ENCODE measurements at places on chromosomes 6 and 20.

- DNase-seq = no peak
These were observed 53.6 kb upstream of the SIRPA start for GRCh38 chr20:1841554-1842140.

GRCh38 chr20:23622839-23623343 is 14.9 kb downstream of the CST3 start:
- DNase-seq = no peak

GRCh38 chr20:32128167-32128566 is 18.7 kb downstream of the TM9SF4 start:
- no peak for DNase-seq

DNA sequence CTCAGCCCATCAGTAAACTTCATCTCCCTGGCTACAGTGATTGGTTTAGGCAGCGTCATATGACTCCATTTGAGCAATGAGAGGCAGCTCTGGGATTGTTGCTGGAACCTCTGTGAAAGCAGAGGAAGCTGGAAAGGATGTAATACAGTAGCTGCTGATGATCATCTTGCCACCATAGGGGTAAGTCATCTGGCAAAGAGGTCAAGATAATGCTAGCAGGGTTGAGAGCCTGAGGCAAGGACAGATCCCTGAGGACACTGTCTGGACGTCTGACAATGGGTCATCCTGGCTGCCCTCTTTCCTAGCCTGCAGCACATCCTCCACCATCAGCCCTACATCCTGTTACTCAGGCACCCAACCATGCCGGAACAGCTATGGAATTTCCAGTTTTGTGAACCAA is 25.5 kb upstream of the FKBP1A start:
- DNase-seq = no peak

- DNase-seq = no peak
These were observed 21.0 kb downstream of the ARG1 start for GRCh38 chr6:131594074-131594473.

DNA sequence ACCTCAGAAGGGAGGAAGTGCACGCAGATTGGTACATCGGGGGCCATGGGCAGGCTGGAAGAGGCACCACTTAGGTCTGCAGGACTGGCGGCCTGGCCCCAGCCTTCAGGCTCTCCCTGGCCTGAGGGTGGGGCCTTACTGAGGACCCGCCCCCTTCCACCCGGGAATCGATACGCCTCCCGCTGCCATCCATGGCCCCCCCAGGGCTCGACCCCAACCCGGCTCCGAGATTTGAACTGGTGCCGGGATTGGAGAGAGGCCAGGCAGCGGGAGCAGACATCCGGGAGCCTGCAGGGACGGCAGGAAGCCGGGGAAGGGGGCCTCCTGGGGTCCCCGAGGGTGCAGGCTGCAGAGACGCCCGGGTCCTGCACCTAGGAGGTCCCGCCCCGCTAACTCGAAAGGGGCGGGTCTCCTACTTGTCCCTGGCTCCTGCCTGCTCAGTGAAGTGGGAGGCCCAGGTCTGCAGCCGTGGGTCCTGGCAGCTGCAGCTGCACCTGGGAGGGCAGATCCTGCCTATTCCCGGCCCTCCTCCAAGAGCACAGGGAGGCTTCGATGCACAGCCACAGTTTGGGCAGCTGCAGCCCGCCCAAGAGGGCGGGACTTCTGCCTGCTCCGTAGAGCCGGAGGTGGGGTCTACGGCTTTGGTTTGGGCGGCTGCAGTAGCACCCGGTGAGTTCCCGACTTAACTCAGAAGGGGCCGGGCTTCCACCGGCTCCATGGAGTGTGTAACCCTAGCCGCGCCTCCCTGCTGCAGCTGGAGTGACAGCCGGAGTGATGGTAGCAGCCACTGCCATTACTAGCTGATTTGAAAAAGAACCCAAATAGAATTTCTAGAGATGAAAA is 35.2 kb upstream of the TBC1D22B start:
- DNase-seq = peak; percentile 34

GRCh38 chr6:12203001-12203400 is 87.2 kb upstream of the EDN1 start:
- DNase-seq = no peak

GRCh38 chr6:31042806-31043205 is 32.5 kb downstream of the MUC22 start:
- no peak for DNase-seq

DNA sequence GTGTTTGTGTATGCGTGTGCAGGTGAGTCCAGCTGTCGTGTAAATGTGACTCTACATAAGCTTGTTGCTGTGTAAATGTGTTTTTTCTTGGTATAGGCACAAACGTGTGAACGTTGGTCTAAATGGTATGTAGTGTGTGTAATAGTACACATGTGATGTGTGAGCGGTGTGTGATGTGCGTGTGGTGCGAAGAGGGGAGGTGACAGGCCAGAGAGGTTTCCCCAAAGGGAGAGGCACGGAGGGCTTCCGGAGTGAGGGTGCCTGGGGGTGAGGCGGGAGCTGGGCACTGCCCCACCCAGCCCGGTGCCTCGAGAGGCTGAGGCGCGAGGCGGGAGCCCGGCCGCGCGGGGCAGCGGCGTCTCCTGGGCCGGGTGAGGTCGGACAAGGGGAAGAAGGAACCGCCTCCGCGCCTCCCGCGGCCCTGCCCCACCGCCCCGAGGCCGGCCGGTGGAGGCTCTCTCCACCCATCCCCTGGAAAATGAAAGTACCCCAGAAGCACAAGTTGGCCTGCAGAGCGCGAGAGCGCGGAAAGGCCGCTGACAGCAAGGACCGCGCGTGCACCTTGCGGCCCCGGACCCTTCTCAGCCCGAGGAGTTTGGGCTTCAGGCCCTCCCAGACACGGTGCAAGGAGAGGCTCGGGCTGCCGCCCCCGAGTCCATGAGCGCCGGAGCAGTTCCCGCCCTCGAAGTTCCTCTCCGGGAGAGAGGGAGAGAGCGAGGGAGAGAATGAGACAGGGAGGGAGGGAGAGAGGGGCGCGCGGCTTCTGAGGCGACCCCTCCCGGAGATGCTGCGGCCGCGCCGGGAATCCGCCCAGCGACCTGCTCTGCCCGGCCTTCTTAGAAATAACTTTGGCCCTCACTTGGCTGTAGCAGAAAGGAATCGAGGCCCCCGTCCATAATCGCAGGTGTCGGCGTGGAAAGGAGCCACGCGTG is 43.2 kb upstream of the OSTM1 start:
- DNase-seq = no peak

GRCh38 chr20:210809-211502 is 16.1 kb upstream of the DEFB129 start:
- DNase-seq = no peak

DNA sequence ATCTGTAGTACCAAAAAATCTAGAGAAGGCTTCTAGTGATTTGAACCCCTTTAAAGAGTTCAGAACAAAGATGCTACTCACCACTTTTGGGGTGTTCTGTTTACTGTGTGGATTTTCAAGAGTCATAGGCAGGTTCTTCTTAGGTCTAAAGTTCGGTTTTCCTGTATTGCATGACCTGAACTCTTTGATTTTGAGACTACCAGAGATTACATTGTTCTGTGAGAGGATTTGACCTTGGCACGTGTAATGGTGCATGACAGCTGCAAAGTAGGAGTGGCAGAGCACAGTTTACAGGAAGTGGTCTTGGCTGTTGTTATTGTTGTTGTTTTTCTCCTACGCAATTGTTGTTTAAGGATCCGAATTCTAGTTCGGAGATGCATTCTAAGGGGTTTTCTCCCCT is 592.7 kb downstream of the EPHA7 start:
- no peak for DNase-seq

DNA sequence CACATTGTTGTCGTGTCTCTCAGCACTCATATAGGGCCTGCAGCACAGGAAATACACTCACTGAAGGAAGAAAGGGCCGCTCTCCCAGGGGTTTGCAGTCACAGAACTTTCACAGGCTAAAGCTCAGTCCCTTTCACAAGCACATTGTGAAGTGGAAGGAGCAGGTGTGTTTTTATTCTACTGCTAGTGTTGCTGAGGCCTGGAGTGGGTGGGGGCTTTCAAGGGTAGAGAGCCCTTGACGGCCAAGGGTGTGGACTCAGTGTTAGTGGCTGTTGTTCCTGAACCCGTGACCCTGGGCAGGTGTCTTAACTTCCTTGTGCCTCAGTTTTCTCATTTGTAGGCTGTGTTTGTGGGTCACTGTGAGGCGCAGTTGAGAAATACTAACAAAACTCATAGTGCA is 66.2 kb upstream of the SLC22A1 start:
- no peak for DNase-seq

- no peak for DNase-seq
These were observed 506.1 kb upstream of the ID4 start for GRCh38 chr6:19331089-19331488.

GRCh38 chr6:133888929-133889556 is at the start of gene TCF21:
TSS of gene TCF21 (plus strand) at chr6:133889113. CDS start at chr6:133889398, 285 bp downstream.
- DNase-seq = no peak

DNA sequence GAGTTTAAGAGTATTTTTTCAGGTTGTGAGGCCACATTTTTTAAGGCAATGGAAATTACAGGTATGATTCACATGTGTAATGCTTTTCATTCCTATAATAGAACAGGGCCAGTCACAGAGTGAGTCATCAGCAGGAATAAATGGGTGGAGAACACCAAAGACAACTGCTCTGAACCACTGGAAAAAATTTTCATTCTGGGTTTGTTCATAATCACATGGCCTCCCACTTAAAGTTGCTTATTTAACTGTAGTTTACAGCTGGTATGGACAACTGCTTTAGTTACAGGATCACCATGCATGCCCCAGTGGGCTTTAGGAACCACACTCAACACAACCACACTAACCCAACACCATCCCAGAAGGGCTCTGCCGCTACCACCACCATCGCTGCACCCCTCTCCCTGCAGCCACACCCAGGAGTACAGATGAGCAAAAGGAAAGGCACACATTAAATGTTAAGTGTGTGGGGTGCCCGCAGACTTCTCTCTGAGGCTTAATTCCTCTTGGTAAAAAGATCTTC is 107.0 kb upstream of the DST start:
- no peak for DNase-seq

- no peak for DNase-seq
These were observed 162.2 kb upstream of the NT5E start for GRCh38 chr6:85287654-85288053.

- DNase-seq = no peak
These were observed 217.3 kb downstream of the ATXN1 start for GRCh38 chr6:16544006-16544405.

- no peak for DNase-seq
These were observed 16.1 kb upstream of the UNC93A start for GRCh38 chr6:167275001-167275400.

GRCh38 chr6:43812850-43813578 is 43.0 kb downstream of the VEGFA start:
- DNase-seq = no peak

DNA sequence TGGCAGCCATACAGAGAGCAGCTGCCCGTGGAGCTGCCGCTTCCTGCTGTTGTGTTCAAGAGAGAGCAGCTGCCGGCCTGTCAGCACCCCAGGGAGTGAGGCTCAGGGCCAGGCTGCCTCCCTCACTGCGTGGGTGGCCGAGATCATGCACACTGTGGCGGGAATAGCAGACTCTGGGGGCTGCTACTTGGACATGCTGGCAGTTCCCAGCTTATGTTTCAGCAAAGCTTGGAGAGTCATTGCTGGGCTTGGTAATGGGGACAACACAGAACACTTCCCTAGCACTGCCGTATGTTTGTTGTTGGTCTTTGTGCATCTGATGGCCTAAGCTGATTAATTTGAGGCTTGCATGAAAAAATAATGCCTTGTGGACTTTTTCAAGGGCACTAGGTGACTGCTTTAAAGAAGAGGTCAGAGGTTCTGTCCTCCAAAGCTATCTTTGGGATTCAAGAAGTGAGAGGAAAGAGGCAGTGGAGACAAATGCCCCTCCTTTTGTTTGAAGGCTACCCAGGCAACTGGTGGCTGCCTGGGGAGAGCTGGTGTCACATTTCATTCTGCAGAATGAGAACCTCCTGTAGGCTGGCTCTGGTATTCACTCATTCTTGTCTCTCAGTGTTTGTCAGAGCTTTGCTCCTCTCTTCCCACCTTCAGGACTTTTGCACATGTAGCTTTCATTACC is 18.8 kb downstream of the MRAP2 start:
- no peak for DNase-seq

- DNase-seq = no peak
These were observed 560 bp downstream of the YTHDF1 start for GRCh38 chr20:63215101-63216040.

- no peak for DNase-seq
These were observed 1.4 kb downstream of the NCR2 start for GRCh38 chr6:41336824-41337223.

- no peak for DNase-seq
These were observed 52.0 kb downstream of the FRK start for GRCh38 chr6:116008470-116009243.

DNA sequence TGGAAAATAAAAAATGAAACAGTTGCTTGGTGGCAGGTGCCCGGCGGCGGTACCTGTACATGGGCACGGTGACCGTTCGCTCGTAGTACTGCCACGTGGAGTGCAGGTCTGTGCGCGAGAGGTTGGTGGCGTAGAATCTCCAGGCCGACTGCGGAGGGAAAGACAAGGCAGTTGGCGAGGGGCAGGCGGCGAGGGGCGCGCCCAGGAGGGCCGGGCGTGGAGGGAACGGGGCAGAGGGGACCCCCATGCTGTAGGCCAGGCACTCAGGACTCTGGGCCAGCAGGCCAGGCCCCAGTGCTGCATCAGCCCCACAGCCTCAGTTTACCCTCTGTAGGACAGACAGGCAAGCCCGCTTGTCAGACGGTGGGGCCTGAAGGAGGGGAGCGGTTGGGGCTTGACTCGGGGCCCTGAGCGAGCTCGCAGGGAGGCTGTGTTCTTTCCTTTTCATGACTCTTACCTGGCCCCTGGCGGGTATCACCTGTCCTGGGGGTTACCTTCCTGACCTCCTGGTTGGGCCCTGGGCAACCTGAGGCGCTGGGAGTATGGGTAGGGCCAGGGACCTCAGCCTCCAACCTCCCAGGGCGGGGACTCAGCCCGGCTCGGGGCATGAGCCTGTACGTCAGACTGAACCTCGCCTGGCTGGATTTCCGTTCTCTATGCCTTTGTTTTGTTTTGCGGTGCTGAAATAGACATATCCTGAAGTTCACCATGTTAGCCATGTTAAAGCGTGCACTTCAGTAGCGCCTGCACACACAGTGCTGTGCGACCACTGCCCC is 38.5 kb downstream of the KCNQ2 start:
- no peak for DNase-seq

DNA sequence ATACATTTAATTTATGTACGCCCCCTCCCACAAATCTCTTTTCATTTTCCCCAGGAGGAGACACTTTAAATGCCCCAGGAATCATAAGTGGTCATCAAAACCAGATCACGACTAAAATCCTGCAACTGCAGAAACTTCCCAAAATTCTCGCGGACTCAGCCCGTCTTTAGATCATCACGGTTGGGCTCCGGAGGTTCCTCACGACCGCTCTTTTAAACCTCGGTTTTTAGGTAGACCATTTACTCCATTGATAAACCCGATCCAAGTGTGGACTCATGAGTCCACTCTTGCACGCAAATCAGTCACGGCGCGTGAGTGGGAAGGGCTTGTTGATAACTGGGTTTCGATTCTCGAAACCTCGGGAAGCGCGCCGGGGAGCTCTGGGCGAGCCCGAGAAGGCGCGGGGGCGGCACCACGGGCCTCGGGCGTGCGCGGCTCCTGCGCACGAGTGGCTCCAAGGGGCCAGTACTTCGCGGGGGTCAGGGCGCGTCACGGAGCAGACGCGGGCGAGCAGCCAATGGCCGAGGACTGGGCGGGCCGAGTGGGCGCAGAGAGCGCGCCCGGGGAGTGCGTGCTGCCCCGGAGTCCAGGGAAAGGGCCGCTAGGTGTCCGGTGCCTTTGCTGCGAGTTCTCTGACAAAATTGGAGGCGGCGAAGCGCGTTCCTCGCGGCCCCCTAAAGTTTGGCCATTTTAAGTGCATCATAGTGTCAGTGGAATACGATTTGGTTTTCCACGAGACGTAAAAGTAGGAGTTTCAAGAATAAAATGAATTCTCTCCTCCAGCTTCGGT is 635 bp upstream of the TENT5A start:
- DNase-seq = peak; percentile 24

Data from activated T-helper 1 cell treated with anti-CD3 and anti-CD28 coated beads, Interleukin-2, amount 50 U/mL, for 16 hours (primary cell).